ENCODE measurements at places on chromosomes 13 and 19.

- no peak for DNase-seq
Observed at GRCh38 chr13:45219938-45220375, 19.1 kb upstream of the KCTD4 start.

GRCh38 chr19:5352229-5352763, 11.7 kb upstream of the PTPRS start:
- DNase-seq = no peak

DNA sequence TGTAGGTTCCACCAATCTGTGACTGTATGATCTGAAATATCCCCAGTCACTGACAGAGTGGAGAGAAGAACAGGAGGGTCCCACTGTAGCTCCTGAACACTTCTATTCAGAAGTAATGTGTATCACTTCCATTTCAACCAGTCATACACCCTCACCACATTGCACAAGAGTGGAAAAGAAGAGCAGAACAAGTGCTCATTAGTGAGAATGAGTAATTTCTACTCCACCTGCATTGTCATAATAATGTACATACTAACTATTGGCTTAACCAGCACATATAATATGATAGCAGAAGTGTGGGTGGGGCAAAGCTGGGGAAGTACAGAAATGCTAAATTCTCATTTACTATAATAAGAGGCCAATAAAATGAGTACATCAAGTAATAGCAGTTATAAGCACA, 342.7 kb downstream of the LMO7 start:
- DNase-seq = no peak

DNA sequence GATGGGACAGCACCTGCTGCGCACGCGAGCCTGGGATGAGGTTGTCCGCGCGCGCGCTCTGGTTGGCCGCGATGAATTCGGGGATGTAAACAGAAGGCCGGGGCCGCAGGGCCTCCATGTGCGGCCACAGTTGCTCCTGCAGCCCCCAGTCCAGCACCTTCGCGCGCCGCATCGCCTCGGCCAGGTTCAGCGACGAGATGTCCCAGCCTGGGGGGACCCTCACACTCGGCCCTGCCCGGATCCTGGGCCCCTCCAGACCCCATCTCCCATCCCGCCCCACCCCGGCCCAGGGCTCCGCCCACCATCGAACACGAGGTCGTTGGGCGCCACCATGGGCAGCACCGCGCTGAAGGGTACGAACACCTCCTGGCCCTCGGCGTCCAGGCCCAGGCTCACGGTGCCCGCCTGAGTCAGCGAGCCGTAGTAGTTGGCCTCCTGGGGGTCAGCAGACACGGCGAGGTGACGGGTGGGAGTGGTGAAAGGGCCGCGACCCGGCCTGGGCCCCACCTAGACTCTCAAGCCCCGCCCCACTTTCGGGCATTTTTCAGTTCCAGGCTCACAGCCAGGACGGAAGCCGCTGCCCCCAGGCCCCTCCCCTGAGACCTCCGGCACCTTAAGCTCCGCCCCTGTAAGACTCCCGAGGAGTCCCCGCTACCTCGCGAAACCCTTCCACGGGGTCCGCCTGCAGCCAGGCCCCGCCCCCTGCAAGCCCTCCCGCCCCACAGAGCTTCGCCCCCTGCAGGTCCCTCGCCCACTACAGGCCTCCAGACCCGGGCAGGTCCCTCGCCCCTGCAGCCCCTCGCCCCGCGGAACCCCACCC, 1.1 kb downstream of the ISYNA1 start:
- peak; percentile 86 for DNase-seq

GRCh38 chr19:35095667-35096368, 19.8 kb upstream of the FXYD3 start:
- no peak for DNase-seq

DNA sequence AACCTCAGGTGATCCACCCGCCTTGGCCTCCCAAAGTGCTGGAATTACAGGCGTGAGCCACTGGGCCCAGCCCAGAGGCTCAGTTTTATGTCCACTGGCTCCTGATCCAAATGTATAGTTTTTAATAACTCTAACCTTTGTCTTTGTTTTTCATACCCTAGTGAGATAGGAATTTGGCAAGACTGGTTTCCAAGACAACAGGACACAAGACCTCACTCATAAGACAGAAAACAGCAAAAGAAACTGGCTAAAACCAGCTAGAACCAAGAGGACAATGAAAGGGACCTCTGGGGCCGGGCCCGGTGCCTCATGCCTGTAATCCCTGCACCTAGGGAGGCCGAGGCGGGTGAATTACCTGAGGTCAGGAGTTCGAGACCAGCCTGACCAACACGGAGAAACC, 27.6 kb downstream of the CPT1C start:
- no peak for DNase-seq
